Pancreas (tissue), 10 donors: ENCODE measurements at places on chromosomes 5 and 9. TPM values are rescaled to one million over a fixed set of nuclear protein-coding genes. Genes with fewer than 3 reads are reported as not detected.

DNA sequence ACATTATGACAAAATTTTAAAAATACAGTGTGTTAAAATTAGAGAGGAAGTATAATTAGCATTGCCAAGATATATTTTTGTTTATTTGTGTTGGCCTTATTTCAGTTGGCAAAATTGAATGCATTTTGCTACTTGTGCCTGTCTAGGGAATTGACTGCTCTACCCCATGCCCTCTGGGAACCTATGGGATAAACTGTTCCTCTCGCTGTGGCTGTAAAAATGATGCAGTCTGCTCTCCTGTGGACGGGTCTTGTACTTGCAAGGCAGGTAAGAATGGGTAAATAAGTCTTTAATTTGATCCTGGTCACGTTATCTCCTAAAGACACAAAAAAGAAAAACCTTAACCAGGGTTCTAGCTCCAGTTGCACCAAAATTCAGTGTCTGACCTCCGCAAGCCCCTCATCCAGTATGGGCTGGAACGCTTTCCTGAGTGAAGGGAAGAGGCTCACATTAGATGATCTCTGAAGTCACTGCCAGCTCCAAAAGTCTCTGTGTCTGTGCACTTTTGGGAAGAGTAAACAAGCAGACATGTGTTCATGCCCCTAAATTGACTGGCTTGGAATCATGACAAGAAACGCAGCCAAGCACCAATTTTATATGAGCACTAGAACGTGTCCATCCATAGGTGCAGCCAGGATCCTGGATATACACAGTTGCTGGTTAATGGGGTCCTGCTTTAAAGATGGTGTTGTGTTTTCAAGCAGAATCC lies 98.3 kb upstream of the PRRC1 start:
- no peak for DNase-seq

- DNase-seq = no peak
Measured at GRCh38 chr9:4986783-4987182, 1.7 kb downstream of the JAK2 start.

GRCh38 chr5:125295405-125295872 lies 549.0 kb upstream of the ZNF608 start:
- DNase-seq = no peak

DNA sequence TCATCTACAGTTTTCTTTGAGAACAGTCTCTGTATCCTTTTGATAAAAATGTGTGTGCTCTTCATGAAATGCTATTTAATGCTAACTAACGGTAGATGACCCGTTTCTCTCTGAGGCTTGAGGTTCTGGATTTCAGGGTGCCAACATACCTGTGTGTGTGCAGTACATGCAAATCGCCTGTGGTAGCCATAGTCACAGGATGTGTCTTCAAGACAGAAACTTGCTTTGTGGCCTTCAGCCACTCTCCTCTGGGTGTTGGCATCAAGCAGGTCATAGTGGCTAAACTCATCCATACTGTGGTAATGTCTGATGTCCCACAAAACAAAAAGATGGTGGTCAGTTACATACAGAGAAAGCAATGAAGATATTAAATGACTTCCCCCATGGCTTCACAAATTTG lies 4.2 kb downstream of the LOX start:
- DNase-seq = no peak

DNA sequence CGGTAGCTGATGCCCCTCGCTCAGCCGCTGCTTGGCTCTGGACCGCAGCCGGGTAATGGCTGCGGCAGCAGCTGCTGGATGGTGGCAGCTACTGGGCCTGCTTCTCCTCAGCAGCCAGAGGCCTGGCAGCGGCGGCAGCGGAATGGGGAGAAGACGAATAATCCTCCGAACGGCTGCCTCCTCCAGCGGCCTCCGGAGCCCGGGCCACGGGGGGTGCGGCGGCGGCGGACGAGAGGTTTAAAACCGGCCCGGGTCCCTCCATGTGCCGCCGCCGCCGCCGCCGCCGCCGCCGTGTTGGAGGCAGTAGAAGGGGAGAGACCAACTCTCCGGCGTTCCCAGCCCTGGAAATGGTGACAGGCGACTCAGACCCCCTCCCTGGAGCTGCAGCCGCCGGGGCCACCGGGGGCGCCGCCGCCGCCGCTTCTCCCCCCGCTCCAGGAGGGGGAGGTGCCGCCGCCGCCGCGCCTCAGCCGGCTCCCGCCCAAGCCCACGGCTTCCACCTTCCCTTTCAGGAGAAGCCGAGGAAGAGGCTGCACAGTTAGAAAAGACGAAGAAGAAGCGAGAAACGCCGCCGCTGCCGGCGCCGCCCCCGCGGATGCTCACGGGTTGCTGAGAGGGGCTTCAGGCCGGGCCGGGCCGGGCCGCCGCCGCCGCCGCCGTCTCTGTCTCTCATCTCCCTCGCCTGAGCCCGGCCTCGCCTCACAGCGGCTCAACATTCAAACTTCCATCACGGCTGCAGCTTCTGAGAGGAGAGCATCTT lies 118.4 kb upstream of the PRSS3 start:
- peak; percentile 41 for DNase-seq

DNA sequence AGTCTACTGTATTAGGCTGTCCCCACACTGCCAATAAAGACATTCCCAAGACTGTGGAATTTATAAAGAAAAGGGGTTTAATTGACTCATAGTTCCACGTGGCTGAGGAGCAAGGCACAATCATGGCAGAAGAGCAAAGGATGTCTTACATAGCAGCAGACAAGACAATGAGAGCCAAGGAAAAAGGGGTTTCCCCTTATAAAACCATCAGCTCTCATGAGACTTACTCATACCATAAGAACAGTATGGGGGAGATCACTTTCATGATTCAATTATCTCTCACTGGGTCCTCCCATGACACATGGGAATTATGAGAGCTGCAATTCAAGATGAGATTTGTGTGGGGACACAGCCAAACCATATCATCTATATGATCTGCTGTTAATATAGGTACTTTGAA lies 14.8 kb upstream of the FSTL4 start:
- no peak for DNase-seq

DNA sequence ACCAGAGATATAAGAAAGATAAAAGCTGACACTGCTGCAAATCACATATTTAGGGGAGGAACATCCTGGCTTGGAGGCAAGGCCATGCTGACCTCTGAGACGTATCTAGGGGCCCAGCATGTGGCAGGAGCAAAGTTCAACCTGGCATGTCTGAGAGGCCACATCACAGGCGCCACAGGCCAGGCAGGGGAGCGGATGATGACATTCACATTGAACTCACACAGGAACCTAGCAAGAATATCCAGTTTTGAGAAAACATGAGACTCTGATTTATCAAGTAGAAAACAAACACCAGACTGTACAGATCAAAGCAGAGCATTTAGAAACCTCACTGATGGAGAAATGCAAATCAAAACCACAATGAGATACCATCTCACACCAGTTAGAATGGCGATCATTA lies 64.2 kb upstream of the STK32A start:
- DNase-seq = no peak

GRCh38 chr5:56106837-56107236 lies 112.1 kb upstream of the IL6ST start:
- DNase-seq = no peak

- peak; percentile 81 for DNase-seq
Measured at GRCh38 chr9:127921557-127922120, 4.8 kb upstream of the ST6GALNAC4 start.

- DNase-seq = no peak
Measured at GRCh38 chr5:87103616-87104287, 163.9 kb upstream of the RASA1 start.

- no peak for DNase-seq
Measured at GRCh38 chr9:4547016-4547415, 56.7 kb downstream of the SLC1A1 start.

DNA sequence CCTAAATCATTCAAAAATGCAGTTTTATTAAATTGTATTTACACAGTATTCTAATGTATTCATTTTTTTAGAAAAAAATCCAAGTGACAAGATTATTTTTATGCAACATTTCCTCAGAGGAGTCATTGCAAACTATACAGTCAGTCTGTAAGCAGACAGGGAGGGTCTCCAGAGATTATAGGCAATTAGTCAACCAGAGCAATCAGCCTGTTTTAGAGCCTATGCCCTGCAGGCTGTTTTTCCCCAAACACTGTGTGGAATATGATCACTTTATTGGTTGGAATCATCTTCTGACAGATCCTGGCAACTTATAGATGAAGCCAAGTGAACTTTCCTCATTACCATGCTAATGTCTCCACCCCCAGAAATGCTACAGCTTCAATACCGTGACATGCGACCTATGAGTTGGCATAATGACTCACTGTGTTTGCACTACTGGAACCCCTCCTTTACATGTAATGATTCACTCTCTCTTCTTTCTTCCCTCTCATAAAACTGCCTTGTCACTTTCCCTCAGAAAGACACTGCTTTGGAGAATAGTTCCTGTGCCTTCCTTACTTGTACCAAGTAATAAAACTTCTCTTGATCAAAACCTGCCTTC lies 577.7 kb upstream of the FTMT start:
- DNase-seq = no peak

- no peak for DNase-seq
Measured at GRCh38 chr9:10773136-10773535, 160.3 kb upstream of the PTPRD start.

GRCh38 chr9:93659837-93660177 lies 83.4 kb downstream of the PHF2 start:
- peak; percentile 32 for DNase-seq

GRCh38 chr5:55991768-55992486 lies 2.8 kb downstream of the IL6ST start:
- no peak for DNase-seq

DNA sequence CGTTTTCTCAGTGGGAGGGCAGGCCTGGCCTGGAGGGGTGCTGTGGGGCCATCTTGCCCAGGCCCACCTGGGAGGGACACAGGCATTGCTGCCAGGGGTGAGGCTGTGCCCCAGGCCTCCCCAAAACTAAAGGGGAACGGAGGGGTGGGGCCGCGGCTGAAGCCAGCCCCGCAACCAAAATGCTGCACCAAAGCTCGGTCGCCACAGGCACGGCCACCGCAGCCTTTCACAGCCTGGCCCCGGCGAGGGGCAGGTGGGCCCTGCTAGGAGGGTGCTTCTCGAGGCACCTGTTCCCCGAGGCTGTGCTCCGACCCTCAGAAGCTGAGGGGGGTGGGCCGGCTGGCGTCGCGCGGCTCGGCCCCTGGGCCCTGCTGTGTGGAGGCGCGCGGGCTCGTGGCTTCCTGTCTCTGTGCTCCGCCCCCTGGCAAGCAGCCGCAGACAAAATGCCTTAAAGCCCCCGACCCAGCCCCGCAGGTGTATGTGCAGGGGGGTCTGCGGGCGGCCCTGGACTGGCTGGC lies 57.6 kb downstream of the JAK2 start:
- DNase-seq = peak; percentile 48

DNA sequence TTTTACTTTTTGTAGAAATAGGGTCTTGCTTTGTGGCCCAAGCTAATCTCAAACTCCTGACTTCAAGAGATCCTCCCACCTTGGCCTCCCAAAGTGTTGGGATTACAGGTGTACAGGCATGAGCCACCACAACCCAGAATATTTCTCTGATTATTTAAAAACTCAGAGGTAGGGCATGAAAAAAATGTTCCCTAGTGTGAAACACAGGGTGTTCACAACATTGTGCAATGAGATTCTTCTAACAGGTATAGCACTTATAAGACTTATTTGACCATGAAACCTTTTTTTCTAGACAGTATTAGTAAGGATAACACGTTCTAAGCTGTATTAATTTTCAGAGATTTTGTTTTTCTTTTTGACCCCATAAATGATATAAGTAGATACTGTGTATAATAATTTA lies 13.1 kb upstream of the PTGER4 start:
- no peak for DNase-seq

- no peak for DNase-seq
Measured at GRCh38 chr5:168366116-168366515, 74.7 kb downstream of the WWC1 start.

GRCh38 chr9:81827616-81828296 lies 100.5 kb upstream of the SPATA31D4 start:
- no peak for DNase-seq

GRCh38 chr9:95413793-95414192 lies 96.3 kb upstream of the FANCC start:
- no peak for DNase-seq

- no peak for DNase-seq
Measured at GRCh38 chr9:20478786-20479185, 143.5 kb downstream of the MLLT3 start.

DNA sequence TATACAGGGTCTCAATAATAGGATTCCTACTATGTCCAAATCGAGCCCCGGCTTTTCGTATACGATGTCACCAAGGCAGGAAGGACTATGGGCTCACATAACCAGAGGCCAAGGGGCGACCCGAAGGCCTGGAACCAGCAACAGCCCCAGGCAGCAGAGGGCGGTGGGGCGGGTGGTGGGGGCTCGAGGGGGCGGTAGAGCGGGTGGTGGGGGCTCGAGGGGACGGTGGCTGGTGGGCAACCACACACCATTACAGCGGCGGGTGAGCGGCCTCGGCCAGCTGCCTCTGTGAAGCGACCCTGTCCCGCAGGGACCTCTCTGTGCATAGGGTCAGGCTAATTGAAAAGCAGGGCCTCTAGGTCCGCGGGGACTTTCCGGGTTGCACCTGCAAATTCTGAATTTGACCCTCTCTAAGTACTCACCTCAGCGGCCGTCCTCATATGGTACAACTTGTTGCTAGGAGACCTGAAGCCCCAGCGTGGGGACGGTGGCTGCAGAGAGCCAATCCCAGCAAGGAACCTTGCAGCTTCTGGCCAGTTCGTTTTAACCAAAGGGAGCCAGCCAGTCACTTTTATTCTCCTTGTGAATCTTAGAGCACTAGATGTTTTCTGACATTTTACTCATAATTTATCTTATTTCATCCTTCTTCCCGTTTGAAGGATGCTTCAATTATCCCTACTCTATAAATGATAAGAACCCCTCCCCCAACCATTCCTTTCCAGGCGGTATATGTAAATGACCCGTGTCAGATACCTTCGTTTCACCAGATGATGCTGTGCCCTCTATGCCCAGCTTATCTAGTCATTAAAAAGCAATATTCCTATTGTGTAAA lies at the start of gene NME5:
TSS of gene NME5 (minus strand) at position 480 of the 832 bp plus-strand sequence. CDS start 648 bp downstream, outside the sequence.
- DNase-seq = peak; percentile 81

- DNase-seq = no peak
Measured at GRCh38 chr9:33435821-33436277, 11.5 kb downstream of the AQP3 start.

DNA sequence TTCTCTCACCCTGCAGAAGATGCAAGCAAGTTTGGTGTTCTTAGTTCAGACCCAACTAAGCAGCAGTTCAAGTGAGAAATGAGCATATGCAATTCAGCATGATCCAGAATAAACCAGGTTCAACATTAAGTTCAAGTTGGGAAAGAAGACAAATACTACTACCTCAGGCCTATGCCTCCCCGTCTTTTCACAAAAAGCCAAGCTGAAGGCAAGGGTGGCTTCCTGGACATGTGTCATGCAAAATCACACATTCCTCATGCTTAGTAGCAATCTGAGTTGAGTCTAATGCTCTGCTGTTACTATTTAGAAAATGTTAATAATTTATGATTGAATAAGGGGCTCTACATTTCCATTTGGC lies 453.4 kb upstream of the GRAMD2B start:
- DNase-seq = no peak

WWC1 gene
- polyA plus RNA-seq = 35.0 TPM

DMRT3 gene
- not detected for polyA plus RNA-seq

PKD2L2 gene
- polyA plus RNA-seq = not detected

SLC46A2 gene
- not detected for polyA plus RNA-seq

PHYHD1 gene
- 71.3 TPM for polyA plus RNA-seq

NME5 gene
- polyA plus RNA-seq = 5.6 TPM

STKLD1 gene
- polyA plus RNA-seq = 3.1 TPM

HBEGF gene
- 1.9 TPM for polyA plus RNA-seq

GPR151 gene
- not detected for polyA plus RNA-seq

SPARC gene
- polyA plus RNA-seq = 57.1 TPM

RNF183 gene
- 0.46 TPM for polyA plus RNA-seq

MSX2 gene
- 0.47 TPM for polyA plus RNA-seq

GPR150 gene
- polyA plus RNA-seq = 1.4 TPM

SKP1 gene
- 67.5 TPM for polyA plus RNA-seq

TXNDC8 gene
- not detected for polyA plus RNA-seq
